CD4-positive, alpha-beta T cell treated with Interleukin-21 for 1 hour (primary cell): ENCODE measurements at places on chromosomes 13 and 19.
A peak's percentile ranks its signal among the peaks of the same experiment; 100 is the strongest.

DNA sequence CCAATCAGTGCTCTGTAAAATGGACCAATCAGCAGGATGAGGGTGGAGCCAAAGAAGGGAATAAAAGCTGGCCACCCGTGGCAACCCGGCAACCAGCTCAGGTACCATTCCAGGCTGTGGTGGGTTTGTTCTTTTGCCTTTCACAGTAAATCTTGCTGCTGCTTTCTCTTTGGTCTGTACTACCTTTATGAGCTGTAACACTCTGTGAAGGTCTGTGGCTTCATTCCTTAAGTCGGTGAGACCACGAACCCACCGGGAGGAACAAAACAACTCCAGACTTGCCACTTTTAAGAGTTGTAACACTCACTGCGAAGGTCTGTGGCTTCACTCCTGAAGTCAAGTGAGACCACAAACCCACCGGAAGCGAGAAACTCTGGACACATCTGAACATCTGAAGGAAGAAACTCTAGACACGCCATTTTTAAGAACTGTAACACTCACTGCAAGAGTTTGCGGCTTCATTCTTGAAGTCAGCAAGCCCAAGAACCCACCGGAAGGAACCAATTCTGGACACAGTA, 16.5 kb upstream of the SPACA6 start:
- DNase-seq: peak; percentile 36

DNA sequence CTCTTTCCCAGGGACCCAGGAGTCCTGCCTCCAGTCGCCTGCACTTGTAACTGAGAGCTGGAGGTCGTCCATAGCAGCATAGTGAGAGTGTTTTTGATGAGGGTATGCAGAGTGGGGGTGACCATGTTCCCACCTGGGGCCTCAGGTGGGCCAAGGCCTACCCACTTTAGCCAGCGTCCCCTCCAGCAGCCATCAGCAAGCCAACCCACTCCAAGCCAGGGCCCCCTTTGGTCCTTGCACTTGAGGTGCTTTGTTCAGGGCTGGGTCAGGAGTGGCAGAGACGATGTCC, 11.9 kb upstream of the SMG9 start:
- no peak for DNase-seq

DNA sequence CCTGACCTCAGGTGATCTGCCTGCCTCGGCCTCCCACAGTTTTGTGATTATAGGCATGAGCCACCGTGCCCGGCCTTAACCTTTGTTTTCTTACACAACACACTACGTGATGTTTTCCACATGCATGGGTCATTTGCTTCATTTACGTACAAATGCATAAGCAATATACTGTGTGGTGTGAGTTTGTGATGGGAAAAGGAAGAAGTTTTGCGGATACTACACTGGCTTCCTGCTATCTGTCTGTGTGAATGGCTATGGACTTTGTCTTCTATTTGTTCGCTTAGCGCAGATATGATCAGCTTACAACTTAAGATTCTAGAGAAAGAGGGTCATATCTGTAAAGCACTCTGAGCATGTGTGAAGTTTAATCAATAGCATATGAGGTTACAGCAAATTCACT, 5.5 kb upstream of the ALOX5AP start:
- no peak for DNase-seq

GRCh38 chr13:22489771-22490170, 691.0 kb upstream of the SGCG start:
- DNase-seq: no peak

DNA sequence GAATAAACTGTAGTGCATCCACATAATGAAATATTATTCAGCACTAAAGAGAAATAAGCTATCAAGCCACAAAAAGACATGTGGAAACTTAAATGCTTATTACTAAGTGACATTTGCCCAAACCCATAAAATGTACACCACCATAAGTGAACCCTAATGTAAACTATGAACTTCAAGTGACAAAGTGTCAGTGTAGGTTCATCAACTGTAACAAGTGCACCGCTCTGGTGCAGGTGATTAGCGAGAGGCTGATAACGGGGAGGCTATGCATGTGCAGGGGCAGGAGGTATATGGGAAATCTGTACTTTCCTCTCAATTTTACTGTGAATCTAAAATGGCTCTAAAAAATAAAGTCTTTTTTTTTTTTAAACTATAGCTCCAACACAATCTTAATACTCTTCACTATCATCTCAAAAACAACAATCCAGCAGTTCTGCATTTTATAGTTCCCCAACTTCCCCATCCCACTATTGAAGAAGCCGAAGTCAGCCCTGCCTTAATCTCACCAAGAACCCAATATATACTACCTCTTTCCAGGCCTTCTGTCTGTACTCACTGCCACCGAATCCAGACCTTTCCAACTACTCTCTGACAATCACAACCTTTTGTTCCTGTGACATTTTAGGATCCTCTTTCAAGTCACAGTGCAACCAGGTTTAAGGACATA, 22.6 kb downstream of the ELF1 start:
- DNase-seq: no peak

DNA sequence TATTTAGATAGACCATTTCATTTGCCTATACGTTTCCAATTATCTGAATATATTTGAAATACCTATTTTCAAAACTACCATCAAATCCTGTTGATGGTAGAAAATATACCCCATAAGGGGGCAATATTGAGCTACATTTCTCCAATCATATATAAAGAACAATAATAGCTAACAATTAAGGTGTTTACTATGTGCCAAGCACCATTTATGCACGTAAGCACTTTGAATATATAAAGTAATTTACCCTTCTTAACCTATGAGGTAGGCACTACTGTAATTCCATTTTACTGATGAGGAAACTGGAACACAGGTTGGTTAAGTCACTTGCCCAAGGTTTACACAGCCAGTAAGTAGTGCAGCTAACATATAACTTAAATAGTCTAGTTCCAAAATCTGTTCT, 79.2 kb downstream of the UBL3 start:
- peak; percentile 60 for DNase-seq

DNA sequence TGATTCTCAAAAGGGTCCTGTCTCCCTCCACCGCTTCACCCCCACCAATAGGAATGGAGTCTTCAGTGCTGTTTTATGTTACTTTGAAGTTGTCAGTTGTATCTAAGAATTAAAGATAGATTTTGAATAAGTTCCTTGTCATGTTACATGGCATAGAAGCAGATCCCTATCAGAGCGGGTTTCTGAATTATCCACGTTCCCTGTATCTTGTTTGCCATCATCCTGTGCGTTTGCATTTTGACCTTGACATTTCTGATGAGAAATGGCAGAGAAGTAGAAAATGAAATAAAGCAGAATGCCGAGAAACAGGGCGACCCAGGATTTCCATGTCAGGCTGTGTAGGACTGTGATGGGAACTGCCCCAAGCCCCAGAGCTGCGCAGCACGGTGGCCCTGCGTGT, 120.7 kb upstream of the RNF113B start:
- DNase-seq: no peak

DNA sequence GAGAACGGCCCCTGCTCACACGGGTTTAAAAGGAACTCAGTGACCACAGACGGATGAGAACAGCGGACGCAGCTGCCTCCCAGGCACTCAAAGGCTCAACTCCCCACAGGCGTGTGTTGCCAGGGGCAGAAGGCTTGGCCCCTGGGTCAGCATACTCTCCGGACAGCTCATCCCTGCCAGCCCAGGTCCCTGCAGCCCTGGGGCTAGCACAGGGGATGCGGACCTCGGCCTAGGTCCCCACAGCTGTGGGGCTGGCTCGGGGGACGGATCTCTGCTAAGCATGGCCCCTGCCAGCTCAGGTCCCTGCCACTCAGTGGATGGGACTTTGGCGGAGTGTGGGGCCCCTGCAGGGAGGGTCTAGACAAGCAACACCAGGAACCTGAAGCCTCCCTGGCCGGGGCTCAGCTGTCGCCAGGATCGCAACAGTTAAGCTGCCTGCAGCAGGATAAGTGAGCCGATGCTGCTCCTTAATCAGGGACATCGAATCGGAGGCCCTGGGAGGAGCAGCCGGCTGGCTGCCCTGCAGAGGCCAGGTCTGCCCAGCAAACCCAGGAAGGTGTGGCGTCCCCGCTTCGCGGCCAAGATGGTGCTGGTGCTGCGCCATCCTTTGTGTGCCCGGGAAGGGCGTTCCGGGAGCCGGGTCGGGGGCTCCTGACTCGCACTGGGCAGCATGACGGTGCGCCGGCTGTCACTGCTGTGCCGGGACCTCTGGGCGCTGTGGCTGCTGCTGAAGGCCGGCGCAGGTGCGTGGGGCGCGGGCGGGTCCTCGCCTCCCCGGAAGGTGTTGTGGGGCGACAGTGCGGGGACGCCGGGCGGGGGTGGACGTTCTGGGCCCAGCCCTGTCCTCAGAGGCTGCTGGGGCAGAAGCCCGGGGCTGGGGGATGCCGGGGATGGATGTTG, 32.5 kb downstream of the MCF2L start:
- no peak for DNase-seq
